ENCODE measurements at places on chromosomes 7 and 10.

- DNase-seq = no peak
Observed at GRCh38 chr7:151400626-151401315, 9.1 kb downstream of the WDR86 start.

- DNase-seq = no peak
Observed at GRCh38 chr7:103821092-103821491, 168.4 kb downstream of the RELN start.

GRCh38 chr10:99548041-99548530, 15.3 kb downstream of the NKX2-3 start:
- DNase-seq = no peak

- DNase-seq = no peak
Observed at GRCh38 chr10:61939902-61940301, 38.4 kb downstream of the ARID5B start.

DNA sequence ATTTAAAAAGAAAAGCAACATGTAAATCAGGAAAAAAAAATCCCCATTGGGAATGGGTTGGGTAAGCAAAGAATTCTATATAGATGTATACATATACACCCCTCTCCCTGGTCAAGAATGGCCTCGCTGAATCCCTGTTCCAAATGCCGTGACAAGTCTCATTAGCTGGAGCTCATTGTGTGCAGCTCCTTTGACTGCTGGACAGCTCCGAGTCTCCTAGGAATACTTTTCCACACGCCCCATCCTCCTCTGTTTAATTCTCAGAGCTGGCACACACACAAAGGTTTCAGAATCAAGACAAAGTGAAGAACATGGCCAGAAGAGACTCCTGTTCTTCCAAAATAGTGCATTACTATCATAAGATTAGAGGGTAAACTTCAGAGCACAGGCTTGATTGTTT, 130.9 kb upstream of the MKLN1 start:
- DNase-seq = no peak

DNA sequence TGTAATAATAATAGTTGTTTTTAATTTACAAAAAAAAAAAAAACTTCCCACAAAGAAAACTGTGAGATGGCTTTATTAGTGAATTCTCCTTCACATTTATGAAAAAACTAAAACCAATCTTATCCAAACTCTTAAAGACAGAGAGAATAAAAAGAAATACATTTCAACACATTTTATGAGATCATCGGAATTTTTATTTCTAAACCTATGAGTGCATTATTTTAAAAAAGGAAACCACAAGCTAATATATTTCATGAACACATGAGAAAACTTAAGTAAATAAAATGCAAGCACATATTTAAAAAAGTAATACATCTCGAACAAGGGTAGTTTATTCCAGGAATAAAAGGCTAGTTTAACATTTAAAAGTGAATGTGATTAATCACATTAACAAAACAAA, 31.5 kb downstream of the C7orf25 start:
- DNase-seq = no peak

DNA sequence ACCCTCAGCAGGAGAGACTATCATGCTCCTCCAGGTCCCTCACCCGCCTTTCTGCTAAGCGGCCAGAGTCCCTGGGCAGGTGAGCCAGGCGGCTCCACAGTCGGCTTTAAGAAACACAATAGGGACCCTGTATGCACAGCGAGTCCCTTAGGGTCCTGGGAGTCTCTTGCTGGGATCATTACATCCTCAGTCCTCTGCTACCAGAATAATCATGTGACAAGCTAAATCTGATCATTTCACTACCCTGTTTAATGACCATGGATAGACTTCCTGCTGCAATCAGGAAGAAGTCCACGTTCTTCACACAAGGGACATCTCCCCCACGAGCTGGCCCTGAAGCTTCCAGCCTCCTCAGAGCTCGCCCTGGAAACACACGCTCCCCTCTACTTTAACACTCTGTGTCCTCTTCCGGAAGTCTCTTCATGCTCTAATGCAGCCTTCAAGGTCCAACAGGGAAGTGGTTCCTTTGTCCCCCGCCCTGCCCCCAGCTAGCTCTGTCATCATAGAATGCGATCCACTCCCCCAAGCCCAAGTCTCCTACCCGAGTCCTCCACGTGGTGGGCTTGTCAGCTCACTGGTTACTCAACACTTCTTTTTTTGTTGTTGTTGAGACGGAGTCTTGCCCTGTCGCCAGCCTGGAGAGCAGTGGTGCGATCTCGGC, 101.5 kb downstream of the RNF216 start:
- DNase-seq = no peak

DNA sequence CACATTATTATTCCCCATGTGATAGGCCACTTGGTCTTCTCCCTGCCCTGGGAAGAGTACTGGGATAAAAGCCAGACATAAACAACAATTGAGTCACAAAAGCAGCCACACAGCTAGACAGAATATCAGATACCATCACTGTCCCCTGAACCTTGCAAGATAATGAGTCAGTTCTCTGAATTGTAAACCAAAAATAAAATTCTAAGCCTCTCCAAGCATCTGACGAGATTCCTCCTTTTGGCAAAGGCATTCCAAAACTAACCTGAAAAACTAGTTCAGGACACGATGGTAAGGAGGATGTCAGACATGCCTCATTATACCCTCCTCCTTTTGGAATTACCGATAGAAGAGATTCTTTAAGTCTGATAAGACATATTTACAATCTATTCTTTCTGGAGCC, 450.7 kb downstream of the HTR7 start:
- DNase-seq = no peak
